ENCODE measurements at places on chromosomes 5 and 9.

DNA sequence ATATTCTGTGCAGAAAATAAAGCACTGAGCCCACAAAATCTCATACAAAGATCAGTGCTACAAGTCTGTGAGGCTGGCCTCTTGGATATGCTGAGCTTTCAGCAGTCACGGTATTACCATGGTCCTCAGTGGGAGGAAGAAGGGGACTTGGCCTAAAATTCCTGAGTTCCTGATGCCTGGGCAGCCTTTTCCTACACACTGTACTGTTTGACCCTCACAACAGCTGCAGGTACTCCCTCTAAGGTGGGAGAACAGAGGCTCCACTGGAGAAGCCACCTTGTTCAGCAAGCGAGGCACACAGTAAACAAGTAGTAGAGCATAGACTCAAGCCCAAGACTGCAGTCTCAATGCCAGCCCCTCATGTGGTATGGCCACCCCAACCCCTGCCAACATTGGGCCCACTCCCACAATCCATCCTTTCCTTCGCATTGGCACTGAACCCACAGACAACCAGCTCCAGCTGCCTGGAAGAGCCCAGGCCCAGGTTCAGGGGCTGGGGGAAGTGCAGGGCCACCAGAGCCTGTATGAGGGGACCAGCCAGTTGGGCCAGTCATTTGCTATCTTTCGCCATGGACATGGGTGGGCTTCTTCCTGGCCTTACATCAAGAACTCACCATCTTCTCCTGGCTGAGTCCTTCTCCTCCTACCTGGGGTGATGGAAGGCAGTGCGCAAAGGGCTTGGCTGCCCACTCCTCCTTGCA is 14.3 kb downstream of the ACSL6 start:
- peaks cover 49% of the 10 kb centered on the region for H3K4me1 ChIP-seq
- H3K4me3 ChIP-seq = peak overlapping the region; percentile 17
- no peak for DNase-seq
- no peaks in the 10 kb centered on the region for H3K27me3 ChIP-seq
- no peak overlapping the region for H3K27ac ChIP-seq
- H3K36me3 ChIP-seq = no peaks in the 10 kb centered on the region

DNA sequence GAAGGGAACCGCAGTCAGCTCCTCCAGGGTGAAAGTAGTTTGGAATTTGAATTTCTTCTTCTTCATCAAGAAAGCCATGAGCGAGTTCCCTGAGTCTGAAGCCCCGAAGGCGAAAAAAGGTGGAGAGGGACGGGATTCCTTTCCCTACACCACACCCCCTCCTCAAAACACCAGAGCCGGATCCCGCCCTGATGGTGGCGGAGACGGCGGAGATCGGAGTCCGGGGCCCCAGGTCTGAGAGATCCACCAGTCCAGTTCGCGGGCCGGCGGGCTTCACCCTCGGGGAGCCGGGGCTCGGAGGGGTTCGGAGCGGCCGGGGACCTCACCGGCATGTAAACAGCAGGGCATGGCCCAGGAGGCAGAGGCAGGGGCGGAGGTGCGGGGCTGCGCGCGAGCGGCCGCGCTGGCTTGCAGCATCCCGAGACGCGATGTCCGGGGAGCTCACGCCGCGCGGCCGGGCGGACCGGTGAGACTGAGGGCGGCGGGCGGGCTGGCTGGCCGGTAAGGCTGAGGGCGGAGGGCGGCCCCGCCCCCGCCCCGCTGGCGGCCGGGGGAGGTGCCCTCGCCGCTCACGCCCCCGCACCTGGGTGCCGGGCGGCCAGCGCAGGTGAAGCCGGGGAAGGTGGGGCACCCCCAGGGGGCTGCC is 606 bp downstream of the EEIG1 start:
- no peaks in the 10 kb centered on the region for H3K36me3 ChIP-seq
- H3K4me1 ChIP-seq = peaks cover 50% of the 10 kb centered on the region
- no peak for DNase-seq
- H3K27me3 ChIP-seq = no peaks in the 10 kb centered on the region

DNA sequence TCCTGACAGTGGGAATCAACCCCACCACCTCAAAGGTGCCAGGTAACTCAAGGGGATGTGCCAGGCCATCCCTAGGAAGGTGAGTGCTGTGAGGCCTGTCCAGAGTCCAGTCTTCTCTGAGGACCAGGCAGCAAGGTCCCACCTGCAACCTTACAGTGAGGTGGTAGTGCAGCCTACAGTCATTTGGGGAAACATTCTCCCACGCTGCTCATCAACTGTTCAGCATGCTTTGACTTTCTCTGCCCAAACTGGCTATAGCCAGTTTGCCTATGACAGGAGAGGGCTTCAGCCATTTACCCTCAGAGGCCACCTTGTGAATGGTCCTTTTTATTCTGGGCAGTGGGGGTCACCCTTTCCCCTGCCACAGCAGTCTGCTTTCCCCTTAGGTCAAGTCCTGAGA is 81.9 kb downstream of the ATPSCKMT start:
- no peak overlapping the region for H3K27ac ChIP-seq
- H3K4me3 ChIP-seq = no peak overlapping the region
- H3K36me3 ChIP-seq = no peaks in the 10 kb centered on the region
- no peak for DNase-seq
- no peaks in the 10 kb centered on the region for H3K4me1 ChIP-seq

DNA sequence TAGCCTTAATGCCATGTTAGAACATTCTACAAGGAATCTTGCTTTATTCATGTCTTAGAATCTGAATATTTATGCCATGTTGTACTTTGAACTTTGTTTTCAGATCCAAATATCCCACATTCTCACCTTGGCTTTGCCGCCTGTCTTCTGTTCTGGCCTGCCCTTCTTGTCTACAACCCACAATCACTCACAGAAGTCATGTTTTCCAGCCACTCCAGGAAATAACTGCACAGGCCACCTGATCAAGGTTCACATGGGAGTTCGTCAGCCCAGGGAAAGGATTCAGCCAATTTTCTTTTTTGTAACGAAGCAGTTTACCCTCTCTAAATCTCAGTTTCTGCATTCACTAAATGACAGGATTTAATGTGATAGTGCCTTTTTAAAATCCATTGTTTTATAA is 70.5 kb downstream of the JAKMIP2 start:
- no peak overlapping the region for H3K4me3 ChIP-seq
- no peaks in the 10 kb centered on the region for H3K36me3 ChIP-seq
- H3K27ac ChIP-seq = peak overlapping the region; percentile 55
- no peaks in the 10 kb centered on the region for H3K4me1 ChIP-seq

GRCh38 chr5:135248801-135249231 is 150.2 kb downstream of the MACROH2A1 start:
- no peaks in the 10 kb centered on the region for H3K27me3 ChIP-seq
- H3K4me1 ChIP-seq = no peaks in the 10 kb centered on the region
- H3K4me3 ChIP-seq = no peak overlapping the region
- DNase-seq = no peak

DNA sequence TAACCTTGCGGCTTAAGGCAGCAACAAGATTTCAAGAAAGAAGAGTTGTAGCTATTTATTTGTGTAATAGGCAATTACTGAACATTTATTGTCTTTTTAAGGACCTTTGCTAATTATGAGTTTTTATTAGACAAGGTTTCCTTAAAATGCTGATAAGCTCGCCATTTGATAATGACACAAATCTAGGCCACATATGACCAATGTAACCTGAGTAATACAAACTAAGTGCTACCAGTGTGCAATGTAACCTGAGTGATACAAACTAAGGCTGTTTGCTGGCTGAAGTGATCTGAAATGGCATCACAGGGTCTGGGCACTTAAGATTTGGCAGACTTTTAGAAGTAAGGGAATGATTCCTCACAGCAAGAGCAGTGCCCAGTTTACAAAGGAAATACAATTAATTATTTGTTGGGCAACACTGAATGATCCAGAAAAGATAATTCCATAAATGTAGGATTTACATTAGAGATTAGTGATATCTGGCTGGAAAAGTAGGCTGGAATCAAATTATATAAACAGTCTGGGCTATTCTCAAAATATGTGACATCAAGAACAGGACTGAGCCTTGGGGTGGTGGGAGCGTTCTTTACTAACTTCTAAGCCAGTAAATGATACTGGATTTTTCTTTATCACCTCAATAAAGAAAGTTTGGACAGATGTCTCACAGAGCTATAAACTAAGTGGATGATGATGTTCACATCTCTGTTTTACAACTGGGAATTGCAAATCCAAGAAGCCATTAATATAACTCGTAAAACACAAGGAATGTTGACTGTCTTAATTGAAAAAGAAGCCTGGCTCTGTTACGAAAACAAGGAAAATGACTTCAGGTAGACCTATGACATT is 54.8 kb downstream of the MRPS27 start:
- DNase-seq = no peak
- H3K4me3 ChIP-seq = no peak overlapping the region
- H3K27me3 ChIP-seq = no peaks in the 10 kb centered on the region
- no peaks in the 10 kb centered on the region for H3K4me1 ChIP-seq

DNA sequence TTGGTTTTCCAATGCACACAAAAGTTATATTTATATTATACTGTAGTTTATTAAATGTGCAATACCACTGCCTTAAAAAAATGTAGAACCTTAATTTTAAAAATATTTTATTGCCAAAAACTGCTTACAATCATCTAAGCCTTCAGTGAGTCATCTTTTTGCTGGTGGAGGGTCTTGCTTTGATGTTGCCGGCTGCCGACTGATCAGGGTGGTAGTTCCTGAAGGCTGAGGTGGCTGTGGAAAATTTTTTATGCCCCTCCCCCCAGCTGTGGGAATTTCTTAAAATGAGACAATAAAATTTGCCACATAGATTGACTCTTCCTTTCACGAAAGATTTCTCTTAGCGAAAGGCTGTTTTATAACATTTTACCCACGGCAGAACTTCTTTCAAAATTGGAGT is 75.9 kb upstream of the SLC25A51 start:
- no peak for DNase-seq
- no peak overlapping the region for H3K27ac ChIP-seq
- no peaks in the 10 kb centered on the region for H3K4me1 ChIP-seq

GRCh38 chr9:86764221-86764624 is 183.1 kb downstream of the GAS1 start:
- no peak overlapping the region for H3K4me3 ChIP-seq
- no peaks in the 10 kb centered on the region for H3K27me3 ChIP-seq
- DNase-seq = no peak

GRCh38 chr5:126351153-126351552 is 72.1 kb upstream of the GRAMD2B start:
- H3K4me1 ChIP-seq = peaks cover 19% of the 10 kb centered on the region
- H3K36me3 ChIP-seq = no peaks in the 10 kb centered on the region
- no peaks in the 10 kb centered on the region for H3K27me3 ChIP-seq
- no peak for DNase-seq
- H3K4me3 ChIP-seq = no peak overlapping the region
- no peak overlapping the region for H3K27ac ChIP-seq

DNA sequence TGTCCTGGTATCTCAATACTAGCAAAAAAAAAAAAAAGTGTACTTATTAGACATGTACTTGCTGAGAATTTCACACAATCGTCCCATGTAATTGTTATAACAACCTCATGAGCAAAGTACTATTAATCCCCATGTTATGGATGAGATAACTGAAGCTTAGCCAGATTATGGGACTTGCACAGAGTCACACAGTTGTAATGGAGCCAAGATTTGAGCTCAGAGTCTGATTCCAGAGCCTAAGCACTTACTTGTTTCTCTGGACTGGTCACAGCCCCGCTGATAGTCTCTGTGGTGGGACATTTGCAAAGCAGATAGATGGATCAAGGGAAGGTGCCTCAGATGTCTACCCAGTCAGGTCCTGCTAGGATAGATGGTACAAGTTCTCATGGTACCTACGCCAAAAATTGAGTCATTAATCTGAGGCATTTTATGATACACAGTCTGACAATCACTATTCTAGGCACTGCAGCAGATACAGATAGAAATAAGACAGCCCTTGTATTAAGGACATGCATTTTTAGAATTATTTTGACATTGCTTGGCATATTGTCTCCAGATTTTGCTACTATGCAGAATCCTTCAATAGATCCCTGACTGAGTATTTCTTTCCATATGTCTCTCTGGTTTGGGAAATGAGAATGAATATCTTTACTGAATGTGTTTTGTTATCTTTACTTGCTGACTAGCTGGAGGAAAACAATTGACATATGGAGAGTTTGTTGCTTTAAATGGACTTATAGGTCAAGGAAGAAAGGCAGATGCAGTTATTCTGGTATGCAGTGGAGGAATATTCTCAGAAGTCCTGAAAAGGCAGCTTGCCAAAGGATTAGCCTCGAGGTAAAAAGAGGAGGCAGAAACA is 149.5 kb downstream of the ADAMTSL1 start:
- no peak for DNase-seq
- no peak overlapping the region for H3K27ac ChIP-seq
- no peaks in the 10 kb centered on the region for H3K36me3 ChIP-seq
- no peak overlapping the region for H3K4me3 ChIP-seq
- no peaks in the 10 kb centered on the region for H3K4me1 ChIP-seq

DNA sequence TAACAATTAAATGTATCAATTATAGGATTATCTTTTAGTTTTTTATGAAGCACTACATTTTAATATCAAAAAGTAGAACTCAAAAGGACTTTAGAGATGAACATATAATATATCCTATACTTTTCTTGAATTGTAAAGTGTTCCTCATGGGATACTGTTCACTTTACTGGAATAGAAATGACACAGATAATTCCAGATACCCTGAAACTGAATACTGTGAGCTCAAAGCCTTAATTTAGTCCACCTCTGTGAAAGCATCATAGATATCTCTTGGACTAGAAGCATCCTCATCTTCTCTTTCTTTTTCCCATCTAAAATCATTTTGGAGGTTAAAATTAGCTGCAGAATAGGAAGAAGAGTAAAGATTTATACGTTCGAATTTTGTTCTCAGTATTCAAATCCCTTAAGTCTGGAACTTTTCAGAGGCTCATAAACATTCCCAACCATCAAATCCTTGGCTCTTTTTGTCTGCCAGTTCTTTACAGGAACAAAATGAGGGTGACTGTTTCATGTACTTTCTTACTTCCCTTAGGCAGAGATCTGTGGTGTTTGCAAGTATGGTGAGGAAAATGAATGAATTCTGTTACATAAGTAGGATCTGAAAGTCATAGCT is 49.4 kb downstream of the ADAMTS19 start:
- DNase-seq = no peak
- no peaks in the 10 kb centered on the region for H3K36me3 ChIP-seq
- H3K4me3 ChIP-seq = no peak overlapping the region
- H3K27me3 ChIP-seq = no peaks in the 10 kb centered on the region
- no peak overlapping the region for H3K27ac ChIP-seq
- H3K4me1 ChIP-seq = no peaks in the 10 kb centered on the region

- H3K36me3 ChIP-seq = no peaks in the 10 kb centered on the region
- no peak for DNase-seq
- no peak overlapping the region for H3K27ac ChIP-seq
- no peak overlapping the region for H3K4me3 ChIP-seq
Measured at GRCh38 chr5:63700241-63700640, 262.0 kb downstream of the HTR1A start.

- no peak overlapping the region for H3K27ac ChIP-seq
- H3K27me3 ChIP-seq = no peaks in the 10 kb centered on the region
- no peaks in the 10 kb centered on the region for H3K36me3 ChIP-seq
- DNase-seq = no peak
- no peak overlapping the region for H3K4me3 ChIP-seq
- H3K4me1 ChIP-seq = peaks cover 74% of the 10 kb centered on the region
Measured at GRCh38 chr9:120934281-120934680, 7.7 kb upstream of the TRAF1 start.

- H3K27ac ChIP-seq = peak overlapping the region; percentile 54
- DNase-seq = peak; percentile 74
- H3K27me3 ChIP-seq = no peaks in the 10 kb centered on the region
Measured at GRCh38 chr9:75087289-75087823, 599 bp downstream of the NMRK1 start.
